Right renal pelvis (tissue), 4 donors: ENCODE measurements at places on chromosomes 13 and 19.

- no peak for DNase-seq
Observed at GRCh38 chr13:113053376-113053775, 52.2 kb upstream of the F7 start.

GRCh38 chr13:40801255-40802217, 12.1 kb downstream of the SLC25A15 start:
- DNase-seq = no peak

DNA sequence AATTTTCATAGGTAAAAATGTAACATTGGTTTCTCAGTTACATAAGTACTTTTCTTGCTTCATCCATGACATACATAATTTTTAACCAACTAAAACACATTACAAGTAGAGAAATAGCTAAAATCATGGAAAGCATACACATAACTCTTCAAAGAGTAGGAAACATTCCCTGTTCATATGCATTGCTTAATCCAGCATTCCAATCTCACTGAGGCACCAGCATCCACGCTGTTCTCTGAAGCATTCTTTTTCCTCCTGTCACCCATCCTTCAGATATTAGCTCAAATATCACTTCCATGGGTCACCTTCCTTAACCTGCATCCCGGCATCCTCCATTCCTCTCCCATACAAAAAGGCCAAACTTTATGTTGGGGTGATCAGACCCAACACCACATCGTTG, 79.1 kb downstream of the ZNF254 start:
- DNase-seq = no peak

GRCh38 chr13:25180775-25181537, 8.9 kb upstream of the AMER2 start:
- no peak for DNase-seq

DNA sequence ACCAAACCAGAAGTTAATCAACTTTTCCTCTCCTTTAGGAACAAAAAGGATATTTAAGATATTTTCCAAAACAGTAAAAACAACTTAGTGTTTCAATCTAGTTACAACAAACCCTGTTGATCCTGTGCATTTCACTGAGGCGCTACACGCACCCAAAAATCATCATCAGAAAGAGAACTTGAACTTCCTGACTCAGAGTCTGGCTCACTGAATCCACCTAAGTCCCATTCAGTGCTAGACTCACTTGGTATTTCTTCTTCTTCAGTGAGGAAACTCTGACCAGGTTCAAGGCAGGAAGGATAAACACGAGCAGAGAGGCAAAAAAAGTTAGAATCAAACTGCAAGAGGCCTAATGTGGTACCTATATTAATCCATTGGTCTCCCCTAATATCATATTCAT, 2.2 kb downstream of the KBTBD6 start:
- DNase-seq = no peak
